ENCODE measurements at places on chromosomes 1 and 21. TPM values are rescaled to one million over a fixed set of nuclear protein-coding genes. Genes with fewer than 3 reads are reported as not detected.

Gene SEMA6C
- 1.2 TPM for total RNA-seq

Gene ADAM30
- not detected for total RNA-seq

Gene RRAGC
- 30.6 TPM for total RNA-seq

Gene ATP1B1
- 11.5 TPM for total RNA-seq

Gene DNAI4
- total RNA-seq: 5.4 TPM

Gene AK5
- 72.4 TPM for total RNA-seq

Measured in smooth muscle cell of trachea (primary cell).